AG04450 (cell line): ENCODE measurements at places on chromosomes 4 and X.

- DNase-seq: no peak
These were observed 139.8 kb upstream of the KIT start for GRCh38 chr4:54517781-54518444.

DNA sequence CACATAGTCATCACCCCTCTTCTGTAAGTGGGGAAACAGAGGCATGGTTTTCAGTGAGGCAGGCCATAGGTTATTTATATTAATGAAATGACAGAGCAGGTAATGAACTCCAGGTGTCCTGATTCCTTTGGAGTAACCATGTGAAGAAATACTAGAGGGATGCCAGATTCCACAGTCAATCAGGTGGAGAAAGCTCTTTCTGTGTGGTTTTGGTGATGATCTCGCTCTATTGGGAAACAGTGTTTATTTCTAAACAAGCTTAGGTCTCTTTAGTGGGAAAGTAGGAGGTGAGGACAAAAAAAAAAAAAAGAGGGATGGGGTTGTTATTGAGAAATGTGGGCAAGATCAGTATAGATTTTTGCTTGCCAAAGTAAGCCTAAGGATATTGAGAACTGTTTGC, 12.2 kb downstream of the DOCK11 start:
- no peak for DNase-seq

DNA sequence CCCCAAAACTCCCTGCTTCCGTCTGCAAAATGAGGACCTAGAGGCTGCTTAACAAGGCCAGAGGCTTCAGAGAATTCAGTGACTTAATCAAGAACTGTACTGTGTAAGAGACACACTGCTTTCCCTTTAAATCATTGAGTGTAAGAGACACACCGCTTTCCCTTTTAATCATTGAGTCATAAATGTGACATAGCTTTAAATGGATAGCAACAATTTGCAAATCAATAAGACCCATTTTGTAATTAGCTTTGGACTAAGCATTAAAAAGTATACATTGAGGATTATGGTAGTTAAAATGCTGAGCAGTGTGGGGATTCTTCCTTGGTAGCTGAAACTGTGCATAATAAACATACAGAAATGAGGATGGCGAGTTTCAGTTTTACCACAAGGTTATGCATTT, 31.8 kb downstream of the ARX start:
- DNase-seq: no peak

GRCh38 chr4:122914292-122914904, 8.0 kb downstream of the NUDT6 start:
- peak; percentile 29 for DNase-seq

DNA sequence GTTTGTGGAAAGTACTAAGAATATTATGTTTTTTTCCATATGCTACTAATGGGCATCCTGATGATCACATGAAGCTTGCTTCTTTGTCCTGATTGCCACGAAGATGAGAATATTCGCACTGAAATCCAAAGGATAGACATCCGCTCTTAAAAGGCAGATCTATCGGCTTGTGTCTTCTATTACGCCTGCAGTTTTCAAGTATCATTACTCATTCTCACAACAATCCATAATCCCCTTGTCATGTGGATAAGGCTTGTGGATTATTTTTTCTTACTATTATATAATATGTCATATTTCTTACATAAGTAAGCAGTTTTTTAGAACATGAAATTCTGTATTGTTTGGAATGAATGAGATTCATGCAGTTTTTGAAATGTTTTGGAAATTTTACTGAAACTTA, 62.8 kb downstream of the KCNIP4 start:
- no peak for DNase-seq

DNA sequence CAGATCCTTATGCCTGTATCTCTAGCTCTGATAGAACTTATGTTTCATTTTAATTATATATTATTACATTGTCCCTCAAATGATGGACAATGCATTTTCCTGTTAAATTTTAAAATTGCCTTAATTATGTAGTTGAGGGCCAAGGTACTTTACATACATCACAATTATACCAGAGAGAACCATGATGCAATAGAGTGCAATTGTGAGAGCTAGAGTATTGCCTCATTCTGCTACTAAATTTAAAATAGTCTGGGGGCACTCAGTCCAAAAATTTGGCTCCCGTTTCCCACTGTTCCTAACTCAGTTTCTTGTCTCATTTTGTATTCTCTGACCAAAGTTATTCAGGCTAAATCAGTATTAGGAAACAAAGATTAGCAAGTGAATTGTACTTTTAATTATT, 378.5 kb upstream of the ZFP42 start:
- DNase-seq: no peak

- DNase-seq: no peak
These were observed 27.8 kb downstream of the RP2 start for GRCh38 chrX:46864606-46865005.

DNA sequence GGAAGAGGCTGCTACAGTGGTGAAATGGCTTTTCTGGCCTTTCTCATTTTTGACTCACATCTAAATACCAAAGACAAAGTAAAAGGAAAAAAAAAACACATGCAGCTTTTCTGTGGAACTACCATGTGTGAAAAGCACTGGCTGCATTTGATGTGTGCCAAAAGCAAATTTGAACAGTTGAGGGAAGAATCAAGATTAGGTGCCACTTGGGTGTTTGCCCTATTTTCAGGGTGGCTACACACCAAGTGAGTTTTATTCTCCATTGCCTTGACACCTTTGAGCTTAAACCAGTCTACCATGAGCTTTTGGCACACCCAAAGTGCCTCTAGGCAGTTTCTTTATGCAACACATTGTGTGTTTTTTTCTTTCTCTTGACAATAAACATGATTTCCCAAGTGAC, 423.9 kb downstream of the FAM133A start:
- DNase-seq: no peak

- no peak for DNase-seq
These were observed 16.1 kb downstream of the ABCD1 start for GRCh38 chrX:153740631-153741222.

DNA sequence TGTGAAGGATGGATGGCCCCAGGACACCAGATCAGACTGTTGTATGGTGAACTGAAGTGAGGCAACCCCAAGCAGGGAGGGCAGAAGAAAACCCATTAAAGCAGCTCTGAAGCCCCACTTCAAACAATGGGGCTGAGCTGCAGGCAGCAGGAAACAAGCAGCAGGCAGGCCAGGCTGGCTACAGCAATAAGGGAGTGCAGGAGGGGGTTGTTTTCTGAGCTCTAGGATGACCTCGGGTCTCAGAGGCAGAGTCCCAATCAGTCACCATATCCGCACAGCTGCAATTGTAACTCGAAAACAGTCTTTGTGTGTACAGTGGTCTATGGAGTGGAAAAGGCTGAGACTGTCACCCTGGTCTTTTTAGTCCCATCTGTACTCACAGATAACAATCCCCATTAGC, 90.4 kb downstream of the COL4A6 start:
- DNase-seq: no peak

- DNase-seq: no peak
These were observed at the start of gene CXCL5 for GRCh38 chr4:73998040-73999011. TSS of gene CXCL5 (minus strand) at chr4:73998677. CDS start at chr4:73998581, 96 bp downstream.

- DNase-seq: no peak
These were observed 23.5 kb upstream of the SOWAHD start for GRCh38 chrX:119734897-119735339.

- DNase-seq: no peak
These were observed 187.2 kb downstream of the SHOX start for GRCh38 chrX:817759-818300.

GRCh38 chr4:159498446-159499115, 395.7 kb downstream of the RAPGEF2 start:
- DNase-seq: no peak

- DNase-seq: no peak
These were observed 2.9 kb downstream of the GRXCR1 start for GRCh38 chr4:42895452-42895851.

DNA sequence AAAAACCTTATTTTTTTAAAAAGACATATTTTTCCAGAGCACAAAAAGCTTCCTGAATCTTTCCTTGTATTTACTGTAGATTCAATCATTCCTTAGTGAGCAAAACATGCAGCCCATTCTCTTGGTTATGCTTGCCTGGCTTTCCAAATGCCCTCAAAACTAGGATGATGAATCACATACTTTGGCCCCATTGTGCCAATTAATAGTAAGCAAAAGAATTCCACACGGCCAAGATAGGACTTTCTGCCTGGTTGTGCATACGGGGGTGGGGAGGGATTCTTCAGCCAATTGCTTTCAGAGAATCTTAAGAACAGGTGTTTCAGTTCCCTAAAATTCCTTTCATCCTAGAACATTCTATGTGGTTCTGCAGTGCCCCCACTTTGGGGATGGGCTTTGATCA, 7.0 kb downstream of the RAI2 start:
- no peak for DNase-seq
